Gastroesophageal sphincter (tissue), 4 donors: ENCODE measurements at places on chromosomes 11 and 22. TPM values are rescaled to one million over a fixed set of nuclear protein-coding genes. Genes with fewer than 3 reads are reported as not detected.
A peak's percentile ranks its signal among the peaks of the same experiment; 100 is the strongest.

DNA sequence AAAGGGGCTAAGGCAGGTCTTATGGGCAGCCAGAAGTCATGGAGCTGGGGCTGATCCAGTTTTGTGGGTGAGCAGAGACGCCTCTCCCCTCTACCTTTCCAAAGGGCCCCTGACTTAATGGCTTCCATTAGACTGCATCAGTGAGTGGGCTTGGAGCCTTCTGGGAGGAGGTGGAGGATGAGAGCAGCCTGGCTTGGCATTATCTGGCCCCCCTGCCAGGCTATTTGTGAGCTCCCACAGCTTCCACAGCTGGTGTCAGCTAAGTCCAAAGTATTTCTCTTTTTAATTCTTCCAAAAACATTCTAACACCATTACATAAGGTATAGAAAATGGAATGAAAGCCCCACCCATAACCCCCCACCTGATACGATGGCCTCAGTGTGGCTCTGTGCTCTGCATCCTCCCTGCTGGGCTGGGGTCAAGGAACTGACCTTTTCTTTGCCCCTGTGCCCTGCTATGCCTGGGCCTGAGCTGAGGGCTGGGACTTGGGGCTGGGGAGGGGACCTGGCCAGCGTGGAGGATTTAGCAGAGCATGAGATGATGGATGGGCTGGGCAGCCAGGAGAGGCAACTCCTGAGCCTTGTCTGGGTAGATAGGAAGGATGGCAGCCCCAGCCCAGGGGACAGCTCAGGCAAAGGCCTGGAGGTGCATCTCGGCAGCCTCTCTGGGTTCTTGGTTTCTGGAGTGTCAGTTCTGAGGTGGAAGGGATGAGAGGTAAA is 4.0 kb downstream of the AIFM3 start:
- ATAC-seq = no peak
- H3K4me3 ChIP-seq = no peak overlapping the region

DNA sequence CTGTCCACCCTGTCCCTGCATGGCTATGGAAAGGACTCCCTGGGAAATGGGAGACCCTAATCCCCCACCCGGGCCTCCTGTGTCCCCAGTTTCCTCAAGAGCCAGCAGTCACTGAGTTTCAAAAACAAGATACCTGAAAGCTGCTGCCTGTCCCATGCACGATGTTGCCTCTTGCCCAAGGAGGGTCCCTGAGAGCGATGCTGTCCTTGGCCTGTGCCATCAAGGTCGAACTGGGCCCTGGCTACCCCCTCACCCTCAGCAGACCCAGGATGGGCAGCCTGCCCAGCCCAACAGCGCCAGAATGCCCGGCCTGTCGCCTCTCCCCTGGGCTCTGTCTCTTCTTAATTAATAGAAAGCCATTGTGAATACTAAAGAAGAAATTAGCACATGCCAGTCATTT is 104.5 kb upstream of the LMO1 start:
- ATAC-seq = no peak
- no peaks in the 10 kb centered on the region for H3K27me3 ChIP-seq
- no peak overlapping the region for H3K4me3 ChIP-seq

DNA sequence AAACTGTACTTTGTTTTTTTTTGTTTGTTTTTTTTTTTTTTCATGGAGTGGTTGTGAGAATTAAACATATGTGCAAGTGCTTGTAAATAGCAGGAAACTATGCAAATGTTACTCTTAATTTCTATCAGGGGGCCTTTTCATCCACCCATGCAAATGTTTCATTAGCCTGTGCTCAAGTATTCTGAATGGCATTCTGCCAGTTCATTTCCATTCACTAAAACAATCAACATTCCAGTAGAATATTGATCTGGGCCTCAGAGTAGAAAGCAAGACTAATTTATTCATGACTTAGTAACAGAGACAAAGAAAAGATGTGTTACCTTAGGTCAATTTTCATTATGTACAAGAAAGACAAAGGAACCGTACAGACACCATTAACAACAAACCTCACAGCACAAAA is 971.4 kb downstream of the DLG2 start:
- H3K36me3 ChIP-seq = no peaks in the 10 kb centered on the region
- no peak overlapping the region for H3K4me3 ChIP-seq
- no peaks in the 10 kb centered on the region for H3K4me1 ChIP-seq
- H3K27me3 ChIP-seq = no peaks in the 10 kb centered on the region
- no peak overlapping the region for H3K27ac ChIP-seq
- no peak for ATAC-seq

DNA sequence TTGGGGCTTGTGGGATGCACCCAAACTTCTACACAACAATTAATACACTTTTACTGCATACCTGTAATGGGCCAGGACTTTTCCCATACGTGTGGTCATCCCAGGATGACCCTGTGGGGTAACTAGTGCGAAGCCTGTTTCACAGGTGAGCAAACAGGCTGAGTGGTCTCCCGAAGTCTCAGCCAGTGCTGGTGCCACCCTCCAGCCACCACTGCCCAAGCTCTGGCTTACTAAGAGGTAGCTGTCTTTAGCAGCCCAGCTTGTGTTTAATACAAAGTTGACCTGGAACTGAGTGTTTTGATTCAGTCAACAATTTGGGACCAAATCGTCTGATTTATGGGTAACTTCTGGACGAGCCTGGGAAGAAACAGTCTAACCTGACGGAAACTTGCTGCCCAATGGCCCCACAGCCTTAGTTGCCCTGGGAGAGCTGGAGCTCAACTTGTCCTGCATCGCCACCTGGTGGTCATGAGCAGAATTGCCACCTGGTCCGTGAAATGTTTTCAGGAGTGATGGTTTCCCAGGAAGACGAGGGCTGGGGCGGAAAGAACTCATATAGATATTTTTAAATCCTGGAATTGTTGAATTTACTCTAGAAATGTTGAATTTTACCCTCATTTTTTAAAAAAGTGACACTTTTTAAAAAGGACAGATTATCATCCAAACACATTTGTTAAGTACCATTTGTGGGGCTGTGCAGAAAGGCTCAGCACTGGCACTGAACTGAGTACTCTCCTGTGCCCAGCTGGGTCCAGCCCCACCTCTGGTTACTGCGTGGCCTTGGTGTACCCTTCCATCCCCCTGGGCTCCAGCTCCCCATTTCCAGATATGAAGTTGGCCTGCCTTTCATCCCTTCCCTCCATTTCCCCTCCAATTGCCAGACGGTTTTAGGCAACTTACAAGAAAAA is 95.5 kb upstream of the PARVA start:
- no peak overlapping the region for H3K27ac ChIP-seq
- no peaks in the 10 kb centered on the region for H3K4me1 ChIP-seq
- H3K27me3 ChIP-seq = no peaks in the 10 kb centered on the region

DNA sequence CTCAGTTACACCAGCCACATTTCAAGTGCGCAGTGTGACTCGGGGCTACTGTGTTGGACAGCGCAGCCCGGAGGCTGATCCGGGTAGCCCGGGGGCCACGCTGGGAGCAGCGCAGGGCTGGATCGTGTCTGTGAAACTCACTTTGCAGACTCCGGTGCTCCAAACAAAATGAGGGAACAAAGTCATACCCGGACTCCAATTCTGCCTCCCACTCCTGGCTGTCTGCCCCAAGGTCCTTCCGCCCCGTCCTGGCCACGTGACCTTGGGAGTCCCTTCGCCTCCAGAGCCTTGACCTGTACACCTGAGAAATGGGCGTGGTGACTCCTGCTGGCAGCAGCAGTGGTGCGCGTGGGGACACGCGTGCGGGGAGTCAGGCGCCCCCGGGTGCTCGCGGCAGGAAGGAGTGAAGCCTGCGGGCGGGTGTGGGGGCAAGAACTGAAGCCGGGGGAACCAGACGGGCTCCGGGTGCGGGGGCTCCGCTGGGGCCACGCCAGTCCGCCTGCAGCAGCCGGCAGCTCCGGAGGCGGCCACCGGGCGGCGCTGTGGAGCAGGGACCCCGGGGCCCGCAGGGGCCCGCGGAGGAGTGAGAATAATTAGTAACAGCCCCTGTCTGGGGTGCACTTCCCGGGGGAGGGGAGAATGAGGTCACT is 42.4 kb downstream of the KCNJ4 start:
- H3K4me1 ChIP-seq = peaks cover 14% of the 10 kb centered on the region
- peak overlapping the region; percentile 43 for H3K4me3 ChIP-seq
- H3K27me3 ChIP-seq = peaks cover 7% of the 10 kb centered on the region
- H3K27ac ChIP-seq = no peak overlapping the region
- no peaks in the 10 kb centered on the region for H3K36me3 ChIP-seq

DNA sequence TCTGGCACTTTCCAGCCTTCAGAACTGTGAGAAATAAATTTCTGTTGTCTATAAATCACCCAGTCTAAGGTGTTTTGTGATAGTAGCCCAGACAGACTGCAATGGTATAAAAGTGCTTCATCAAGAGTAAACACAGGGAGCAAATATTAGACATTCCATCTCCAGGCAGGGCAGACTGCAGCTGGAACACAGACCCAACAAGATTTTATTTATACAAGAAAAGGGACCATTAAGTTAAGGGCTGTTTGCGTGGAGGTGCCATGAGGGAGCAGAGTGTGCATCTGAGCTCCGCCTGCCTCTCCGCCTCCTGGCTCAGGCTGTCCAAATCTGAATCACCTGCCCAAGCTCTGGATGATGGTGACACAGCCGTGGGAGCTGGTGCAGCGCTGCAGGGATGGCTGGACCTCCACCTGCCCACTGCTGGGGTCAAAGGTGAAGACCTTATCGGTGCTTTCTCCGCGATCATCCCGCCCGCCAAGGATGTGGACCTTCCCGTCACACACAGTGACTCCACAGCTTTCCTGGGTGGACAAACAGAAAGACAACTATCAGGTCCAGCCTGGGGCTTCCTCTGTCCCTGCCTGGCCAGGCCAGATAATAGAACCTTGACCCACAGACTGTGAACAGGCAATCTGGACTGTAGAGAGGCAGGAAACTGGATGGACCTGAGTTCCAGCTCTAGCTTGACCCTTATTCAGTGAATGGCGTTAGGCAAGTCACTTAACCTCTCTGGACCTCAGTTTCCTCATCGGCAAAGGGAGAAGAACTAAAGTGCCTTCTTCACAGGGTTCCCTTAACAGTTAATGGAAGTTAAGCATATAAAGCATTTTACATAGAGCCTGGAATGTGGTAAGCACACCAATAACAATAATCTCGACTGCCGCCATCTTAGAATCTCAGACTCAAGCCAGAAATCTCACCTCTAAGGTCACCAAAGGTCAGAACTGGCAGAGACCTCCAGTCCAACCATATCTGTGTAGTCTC is 10.5 kb downstream of the KLHL35 start:
- H3K27ac ChIP-seq = peak overlapping the region; percentile 48
- peaks cover 31% of the 10 kb centered on the region for H3K36me3 ChIP-seq

DNA sequence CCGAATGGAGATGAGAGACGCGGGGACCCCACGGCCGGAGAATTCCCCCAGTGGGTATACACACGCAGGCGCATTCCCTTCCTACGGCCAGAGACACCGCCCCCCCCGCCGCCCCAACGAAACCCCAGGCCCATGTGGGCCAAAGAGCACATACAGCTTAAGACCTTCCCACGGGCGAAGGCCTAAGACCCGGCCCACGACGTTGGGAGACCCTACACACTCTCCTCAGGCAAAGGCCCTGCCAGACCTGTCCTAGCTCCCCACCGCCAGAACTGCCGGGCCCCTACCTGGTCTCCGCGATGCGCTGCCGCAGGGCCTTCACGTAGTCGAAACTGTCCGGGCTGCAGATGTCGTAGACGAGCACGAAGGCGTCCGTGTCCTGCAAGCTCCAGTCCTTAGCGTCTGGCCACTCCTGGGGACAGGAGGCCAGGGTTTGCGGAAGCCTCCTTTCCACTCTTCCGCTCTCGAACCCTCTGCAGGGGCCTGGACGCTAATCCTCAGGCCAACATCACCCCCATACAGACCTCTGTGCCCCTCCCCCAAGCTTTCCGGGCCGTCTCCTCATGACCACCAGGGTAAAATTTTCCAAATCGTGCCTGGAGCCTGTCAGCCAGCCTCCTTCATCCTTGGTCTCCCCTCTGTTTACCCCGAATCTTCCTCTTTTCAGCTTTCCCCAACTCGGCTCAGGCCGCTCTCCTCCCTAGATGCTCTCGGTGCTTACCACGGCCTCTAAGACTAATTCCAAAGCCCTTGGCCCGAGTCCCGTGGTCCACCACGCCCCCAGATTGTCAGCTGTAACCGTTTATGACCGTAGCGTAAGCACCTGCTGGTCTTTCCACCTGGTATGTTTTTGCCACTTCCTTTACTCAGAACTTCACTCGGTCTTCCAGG is 1.7 kb downstream of the RASL10A start:
- no peaks in the 10 kb centered on the region for H3K4me1 ChIP-seq
- no peaks in the 10 kb centered on the region for H3K36me3 ChIP-seq
- peak overlapping the region; percentile 16 for H3K4me3 ChIP-seq
- H3K27me3 ChIP-seq = peaks cover 39% of the 10 kb centered on the region
- no peak for ATAC-seq
- no peak overlapping the region for H3K27ac ChIP-seq

GRCh38 chr11:32391956-32392553 is 43.3 kb downstream of the WT1 start:
- no peaks in the 10 kb centered on the region for H3K4me1 ChIP-seq

DNA sequence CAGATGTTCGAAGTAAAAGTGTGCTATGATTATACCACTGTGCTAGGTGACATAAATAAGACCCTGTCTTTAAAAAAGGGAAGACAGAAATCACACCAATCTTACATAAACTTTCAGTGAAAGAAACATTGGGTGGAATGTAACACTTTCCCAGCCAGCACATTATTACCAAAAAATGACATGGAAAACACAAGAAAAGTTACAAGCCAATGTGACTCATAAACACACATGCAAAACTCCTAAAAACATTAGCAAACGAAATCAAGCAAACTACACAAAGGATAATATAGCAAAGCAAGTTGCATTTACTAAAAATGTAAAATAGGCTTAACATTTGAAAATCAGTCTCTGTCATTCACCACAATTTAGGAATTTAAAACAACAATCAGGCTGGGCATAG is 47.0 kb downstream of the SBF2 start:
- H3K27me3 ChIP-seq = no peaks in the 10 kb centered on the region
- H3K4me3 ChIP-seq = no peak overlapping the region
- no peaks in the 10 kb centered on the region for H3K36me3 ChIP-seq
- peaks cover 22% of the 10 kb centered on the region for H3K4me1 ChIP-seq
- no peak for ATAC-seq

DNA sequence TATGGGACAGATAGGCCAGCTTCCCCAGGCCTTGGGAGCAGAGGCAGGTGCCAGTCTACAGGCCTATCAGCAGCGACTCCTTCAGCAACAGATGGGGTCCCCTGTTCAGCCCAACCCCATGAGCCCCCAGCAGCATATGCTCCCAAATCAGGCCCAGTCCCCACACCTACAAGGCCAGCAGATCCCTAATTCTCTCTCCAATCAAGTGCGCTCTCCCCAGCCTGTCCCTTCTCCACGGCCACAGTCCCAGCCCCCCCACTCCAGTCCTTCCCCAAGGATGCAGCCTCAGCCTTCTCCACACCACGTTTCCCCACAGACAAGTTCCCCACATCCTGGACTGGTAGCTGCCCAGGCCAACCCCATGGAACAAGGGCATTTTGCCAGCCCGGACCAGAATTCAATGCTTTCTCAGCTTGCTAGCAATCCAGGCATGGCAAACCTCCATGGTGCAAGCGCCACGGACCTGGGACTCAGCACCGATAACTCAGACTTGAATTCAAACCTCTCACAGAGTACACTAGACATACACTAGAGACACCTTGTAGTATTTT is 26.6 kb upstream of the L3MBTL2 start:
- peaks cover 66% of the 10 kb centered on the region for H3K36me3 ChIP-seq
- H3K4me1 ChIP-seq = no peaks in the 10 kb centered on the region
- no peaks in the 10 kb centered on the region for H3K27me3 ChIP-seq
- no peak overlapping the region for H3K27ac ChIP-seq
- peak; percentile 14 for ATAC-seq
- H3K4me3 ChIP-seq = no peak overlapping the region

GRCh38 chr11:58027341-58027740 is 3.4 kb upstream of the OR6Q1 start:
- H3K4me1 ChIP-seq = no peaks in the 10 kb centered on the region
- no peaks in the 10 kb centered on the region for H3K27me3 ChIP-seq
- H3K36me3 ChIP-seq = no peaks in the 10 kb centered on the region
- H3K27ac ChIP-seq = no peak overlapping the region
- no peak overlapping the region for H3K4me3 ChIP-seq

Gene CNGA4
- not detected for total RNA-seq

Gene TUBA8
- 2.6 TPM for total RNA-seq

Gene FAM180B
- total RNA-seq = 0.40 TPM

Gene PKDREJ
- total RNA-seq = under 0.01 TPM

Gene WNT11
- total RNA-seq = 2.5 TPM

Gene OR51E2
- 0.67 TPM for total RNA-seq
